ENCODE measurements at places on chromosomes 5 and 9.
A peak's percentile ranks its signal among the peaks of the same experiment; 100 is the strongest.

DNA sequence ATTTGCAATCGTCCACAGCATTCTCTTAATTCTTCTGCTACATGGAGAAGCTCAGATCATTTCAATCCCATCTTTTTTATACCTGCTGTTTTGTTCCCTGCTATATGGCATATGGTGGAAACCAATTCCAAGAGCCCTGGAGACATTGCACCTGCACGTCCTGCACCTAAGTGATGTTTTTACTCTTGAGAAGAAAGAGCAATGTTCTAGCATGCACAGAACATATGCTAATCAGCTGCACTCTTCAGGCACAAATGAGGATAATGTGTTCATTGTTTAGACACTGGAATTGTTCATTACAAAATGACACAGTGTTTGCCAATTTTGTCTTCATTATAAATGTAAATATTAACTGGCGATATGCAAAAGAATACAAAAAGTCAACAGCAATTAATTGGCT is 935.8 kb downstream of the TLE4 start:
- no peak for DNase-seq

DNA sequence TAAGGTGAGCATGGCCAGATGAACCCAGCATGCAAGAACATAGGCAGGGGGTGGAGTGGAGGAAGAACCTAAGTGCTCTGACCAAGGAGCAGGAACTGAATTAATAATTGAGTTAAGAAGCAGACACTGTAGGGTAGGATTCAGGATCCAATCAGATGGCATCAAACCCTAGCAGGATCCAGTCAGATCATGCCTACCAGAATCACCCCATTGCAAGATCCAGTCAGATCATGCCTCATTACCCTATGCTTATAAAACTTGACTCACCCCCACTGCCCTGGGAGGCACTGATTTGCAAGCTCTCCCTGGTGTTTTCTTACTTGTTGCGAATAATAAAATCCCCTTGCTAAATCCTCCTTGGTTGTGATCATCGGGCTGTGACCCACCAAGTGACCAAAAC is 19.7 kb downstream of the TUSC1 start:
- no peak for DNase-seq

- no peak for DNase-seq
Measured at GRCh38 chr5:4570047-4570995, 569.8 kb upstream of the ADAMTS16 start.

GRCh38 chr9:135572233-135572632 is 10.7 kb downstream of the PAEP start:
- DNase-seq: no peak

GRCh38 chr5:10376544-10376943 is 23.0 kb downstream of the MARCHF6 start:
- no peak for DNase-seq

- no peak for DNase-seq
Measured at GRCh38 chr9:123457583-123457982, 101.6 kb downstream of the CRB2 start.

GRCh38 chr5:66344544-66344943 is 200.4 kb downstream of the SREK1 start:
- no peak for DNase-seq

DNA sequence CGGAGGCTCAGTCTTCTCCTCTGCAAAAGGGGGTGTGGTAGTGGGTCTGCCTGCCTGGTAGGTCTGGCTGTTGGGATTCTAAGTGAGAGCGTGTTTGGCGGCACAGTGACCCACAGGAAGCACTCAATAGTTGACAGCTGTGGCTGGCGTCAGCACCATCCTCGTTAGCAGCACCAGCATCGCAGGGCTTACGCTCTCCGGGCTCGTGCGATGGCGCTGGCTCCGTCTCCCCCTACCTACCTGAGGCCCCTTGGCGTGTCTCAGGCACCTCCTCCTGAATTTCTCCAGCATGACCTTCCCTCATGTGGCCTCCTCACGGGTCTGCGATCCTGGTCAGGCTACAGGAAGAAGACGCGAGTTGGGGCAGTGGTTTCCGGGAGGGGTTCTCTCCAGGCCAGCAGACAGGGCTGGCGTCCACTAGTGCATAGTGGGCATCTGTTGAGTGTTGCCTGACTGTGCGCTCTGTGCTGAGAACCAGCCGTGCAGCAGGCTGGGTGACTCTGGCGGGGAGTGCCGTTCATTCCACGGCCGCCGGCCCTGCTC is 66.9 kb downstream of the HMCN2 start:
- no peak for DNase-seq

- no peak for DNase-seq
Measured at GRCh38 chr5:144092508-144092907, 78.0 kb downstream of the YIPF5 start.

GRCh38 chr5:179403426-179404147 is 58.3 kb upstream of the ADAMTS2 start:
- DNase-seq: no peak

GRCh38 chr5:26439121-26439520 is 599.3 kb downstream of the CDH9 start:
- no peak for DNase-seq

- no peak for DNase-seq
Measured at GRCh38 chr5:74319076-74319475, 321.5 kb downstream of the ENC1 start.

DNA sequence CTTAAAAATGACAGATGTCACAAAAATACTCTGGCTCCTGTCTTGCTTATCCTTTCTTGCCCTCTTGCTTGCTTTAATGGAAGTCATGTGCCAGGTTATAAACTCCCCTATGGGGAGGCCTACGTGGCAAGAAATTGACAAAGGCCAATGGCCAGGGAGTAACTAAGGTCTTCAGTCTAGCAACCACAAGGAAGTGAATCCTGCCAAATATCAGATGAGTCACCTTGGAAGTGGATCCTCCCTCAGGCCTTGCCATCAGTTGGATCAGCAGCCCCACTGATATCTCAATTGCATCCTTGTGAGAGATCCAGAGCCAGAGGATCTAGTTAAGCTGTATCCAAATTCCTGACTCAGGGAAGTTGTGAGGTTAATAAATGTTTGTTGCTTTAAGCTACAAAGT is 82.8 kb downstream of the CAAP1 start:
- no peak for DNase-seq

DNA sequence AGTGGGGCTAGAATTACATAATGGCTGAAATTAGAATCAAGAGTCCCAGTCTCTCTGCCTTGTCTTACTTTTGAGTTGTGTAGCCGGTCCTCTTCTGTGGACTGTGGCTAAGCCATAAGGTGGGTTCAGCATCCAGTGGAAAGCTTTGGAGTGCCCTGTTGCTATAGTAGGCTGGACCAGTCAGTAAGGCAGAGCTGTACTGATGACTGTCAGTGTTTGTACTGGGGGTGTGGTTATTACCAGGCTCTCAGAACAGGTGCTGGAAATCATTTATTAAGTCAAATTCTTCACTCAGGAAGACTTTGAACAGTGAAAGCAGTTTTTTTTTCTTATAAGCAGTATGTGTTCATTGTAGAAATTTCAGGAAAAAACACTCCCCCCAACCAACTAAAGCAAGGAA is 129.4 kb downstream of the ZSWIM6 start:
- no peak for DNase-seq

DNA sequence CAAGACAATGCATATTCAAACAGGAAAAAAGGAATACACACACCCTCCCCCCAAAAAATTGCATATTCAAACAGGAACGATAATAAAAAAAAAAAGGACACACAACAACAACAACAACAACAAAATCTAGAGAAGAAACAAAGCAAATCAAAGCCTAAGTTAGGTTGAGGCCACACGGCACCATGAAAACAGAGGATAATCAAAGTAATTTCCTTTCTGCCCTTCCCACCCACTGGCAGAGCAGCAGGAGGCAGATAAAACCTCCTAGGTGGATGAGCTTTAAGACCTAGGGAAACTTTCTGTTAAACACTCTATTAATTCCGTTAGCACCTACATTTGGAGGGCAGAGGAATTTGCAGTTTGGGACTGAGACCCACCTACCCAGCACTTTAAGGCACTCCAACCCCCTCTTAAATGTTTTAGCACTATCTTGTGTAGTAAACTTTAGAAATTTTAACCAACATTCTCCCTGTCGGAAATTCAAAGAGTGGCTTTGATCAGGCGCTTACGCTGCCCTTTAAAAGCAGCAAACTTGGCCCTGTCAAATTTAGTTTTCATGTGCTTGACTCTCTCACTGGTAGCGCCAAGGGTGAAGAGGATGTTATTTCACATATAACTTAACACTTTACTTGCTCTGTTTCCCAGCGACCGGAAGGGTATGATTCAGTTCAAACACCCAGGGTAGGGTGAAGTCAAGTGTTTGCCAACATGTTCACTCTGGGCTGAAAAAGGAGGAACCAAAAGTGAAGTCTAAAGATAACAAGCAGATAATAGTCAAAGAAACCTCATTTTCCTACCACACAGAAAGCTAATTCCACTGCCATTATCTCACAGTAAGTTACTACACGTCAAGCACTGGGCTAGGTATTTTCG is 9.2 kb downstream of the ENC1 start:
- peak; percentile 38 for DNase-seq

GRCh38 chr5:116035123-116035522 is 2.9 kb downstream of the ARL14EPL start:
- DNase-seq: no peak

DNA sequence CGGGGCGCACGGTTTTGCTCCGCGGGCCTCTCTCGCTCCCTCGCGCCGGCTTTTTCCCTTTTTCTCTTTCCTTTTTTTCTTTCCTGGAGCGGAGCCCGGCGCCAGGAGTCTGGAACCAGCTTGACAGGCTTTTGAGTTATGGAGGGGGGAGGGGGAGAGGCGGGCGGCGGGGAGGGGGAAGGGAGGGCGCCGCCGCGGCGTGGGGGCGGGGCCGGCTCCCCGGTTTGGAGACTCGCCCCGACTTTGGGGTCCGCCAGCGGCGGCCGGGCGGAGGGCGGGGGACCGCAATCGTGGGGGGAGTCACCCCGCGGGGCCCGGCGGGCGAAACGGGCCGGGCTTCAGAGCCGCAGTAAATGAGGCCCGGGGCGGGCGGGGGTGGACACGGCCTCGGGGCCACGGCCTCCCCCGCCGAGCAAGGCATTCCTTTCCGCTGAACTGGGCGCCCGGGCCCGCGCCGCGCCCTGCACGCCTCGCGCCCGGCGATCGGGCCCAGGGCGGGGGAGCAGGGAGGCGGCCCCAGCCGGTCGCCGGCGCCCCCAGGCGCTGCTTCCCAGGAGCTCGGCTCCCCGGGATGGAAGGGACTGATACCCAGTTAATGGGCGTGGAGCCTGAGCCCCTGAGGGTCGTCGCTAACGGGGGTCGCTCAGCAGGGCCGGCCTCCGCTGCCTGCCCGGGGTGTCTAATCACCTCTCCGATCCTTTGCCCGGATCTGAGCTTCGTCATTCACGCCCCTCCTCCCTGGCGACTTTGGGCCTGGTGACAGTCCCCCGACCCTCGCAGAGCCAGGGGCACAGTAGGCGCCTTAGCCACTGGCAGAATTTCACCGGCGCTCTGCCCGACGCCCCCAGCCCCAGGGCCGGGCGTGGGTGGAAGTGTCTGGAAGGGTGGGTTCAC is 138.1 kb downstream of the C9orf50 start:
- no peak for DNase-seq

DNA sequence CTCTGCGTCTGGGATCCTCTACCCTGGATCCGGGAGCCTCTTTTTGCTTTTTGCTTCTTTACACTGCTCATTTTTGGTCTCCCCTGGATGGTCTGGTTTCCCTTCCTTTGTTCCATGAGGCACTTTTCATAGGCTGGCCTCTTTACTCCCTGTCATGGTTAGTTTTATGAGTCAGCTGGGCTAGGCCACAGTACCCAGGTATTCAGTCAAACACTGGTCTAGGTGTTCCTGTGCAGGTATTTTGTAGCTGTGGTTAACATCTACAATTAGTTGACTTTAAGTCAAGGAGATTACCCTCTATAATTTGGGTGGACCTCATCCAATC is 17.5 kb downstream of the ANKRD33B start:
- DNase-seq: no peak

DNA sequence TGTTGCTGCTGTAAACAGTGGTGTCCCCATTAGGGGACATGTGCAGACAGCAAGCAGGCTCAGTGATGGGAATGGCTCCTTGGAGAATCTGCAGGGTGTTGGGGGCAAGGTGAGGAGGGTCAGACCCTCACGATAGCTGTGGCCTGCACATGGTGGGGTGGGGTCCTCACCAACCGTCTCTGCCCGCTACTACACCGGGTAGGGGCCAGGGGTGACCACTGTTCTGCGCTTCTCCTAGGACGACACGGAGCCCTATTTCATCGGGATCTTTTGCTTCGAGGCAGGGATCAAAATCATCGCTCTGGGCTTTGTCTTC is 4.9 kb downstream of the CACNA1B start:
- no peak for DNase-seq

DNA sequence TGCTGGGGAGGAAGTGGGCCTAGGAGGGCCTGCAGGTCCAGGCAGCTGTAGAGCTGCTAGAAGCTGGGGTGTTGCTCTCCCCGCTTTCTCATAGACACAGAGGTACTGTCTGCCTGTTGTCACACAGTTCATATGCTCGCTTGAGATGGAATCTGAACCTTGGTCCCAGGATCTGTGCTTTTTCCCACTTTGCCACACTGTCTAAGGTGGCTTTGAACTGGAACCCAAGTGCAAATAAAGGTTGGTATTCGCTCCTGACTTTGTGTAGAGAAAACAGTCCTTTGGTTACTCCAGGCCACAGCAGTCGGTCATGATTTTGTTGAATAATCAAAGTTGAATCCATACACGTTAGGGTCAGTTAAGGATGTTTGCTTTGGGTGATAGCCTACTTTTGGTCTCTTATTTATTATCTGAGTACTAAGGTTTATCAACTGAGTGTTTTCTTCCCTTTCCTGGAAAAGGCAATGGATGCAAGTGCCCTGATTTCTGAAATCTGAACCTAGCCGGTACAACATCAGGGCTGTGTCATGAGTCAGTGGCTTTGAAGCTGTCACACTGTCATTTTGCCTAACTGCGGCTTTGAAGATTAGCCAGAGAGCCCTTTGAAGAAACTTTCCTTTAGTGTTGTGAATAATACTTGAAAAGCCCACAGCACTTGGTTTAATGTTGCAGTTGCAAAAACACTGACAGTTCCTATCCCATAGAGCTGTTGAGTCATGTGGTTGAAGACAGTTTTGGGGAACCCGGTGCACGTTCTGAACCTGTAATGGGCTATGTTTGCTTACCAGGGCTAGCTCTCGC is 41.3 kb downstream of the HABP4 start:
- DNase-seq: peak; percentile 24

DNA sequence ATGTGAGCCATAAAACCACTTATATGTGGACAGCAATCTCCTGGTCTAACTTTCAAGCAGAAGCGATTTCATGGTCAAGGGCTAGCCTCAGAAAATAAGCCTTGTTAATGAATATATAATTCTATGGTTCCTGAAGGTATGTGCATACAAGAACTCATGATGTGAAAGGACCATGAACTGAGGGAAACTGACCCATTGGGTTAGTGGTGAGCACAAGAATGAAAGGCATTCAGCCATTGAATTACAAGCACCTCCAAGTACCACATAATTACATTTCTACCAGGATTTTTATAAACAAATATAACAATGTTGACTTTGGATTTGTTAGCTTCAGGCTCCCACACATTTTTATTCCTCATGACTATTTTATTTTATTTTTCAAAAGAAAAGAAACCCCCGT is 459.0 kb downstream of the TLE4 start:
- DNase-seq: no peak

DNA sequence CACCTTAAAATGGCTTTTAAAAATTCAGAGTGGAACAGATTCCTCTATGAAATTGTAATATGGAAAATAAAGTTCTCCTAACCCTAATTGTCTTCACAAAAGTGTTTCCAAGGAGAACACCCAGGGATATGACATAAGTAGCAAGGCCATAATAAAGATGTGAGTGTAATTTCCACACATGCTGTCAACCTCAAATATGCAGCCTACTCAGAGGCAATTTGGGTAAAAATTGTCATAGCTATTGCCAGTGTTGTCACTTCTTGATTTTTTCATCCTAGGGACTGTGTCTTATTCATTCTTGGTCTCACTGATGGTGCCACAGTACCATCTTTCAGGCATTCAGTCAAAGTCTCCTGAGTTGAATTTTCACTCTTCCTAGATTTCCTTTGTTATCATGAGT is 100.3 kb downstream of the PPP2R2B start:
- DNase-seq: no peak

All from activated CD8-positive, alpha-beta T cell treated with anti-CD3 and anti-CD28 coated beads, Interleukin-2, amount 10 ng/mL, durations not matched to agents 7 days and 5 days (primary cell).